Nephron progenitor cell (in vitro differentiated cells): ENCODE measurements at places on chromosomes 16 and 17.

- DNase-seq = no peak
Measured at GRCh38 chr16:71259086-71259485, 28.6 kb upstream of the HYDIN start.

- no peak for DNase-seq
Measured at GRCh38 chr16:75792771-75793492, 66.6 kb upstream of the CPHXL start.

- DNase-seq = no peak
Measured at GRCh38 chr16:29030086-29030840, 45.4 kb downstream of the LAT start.

DNA sequence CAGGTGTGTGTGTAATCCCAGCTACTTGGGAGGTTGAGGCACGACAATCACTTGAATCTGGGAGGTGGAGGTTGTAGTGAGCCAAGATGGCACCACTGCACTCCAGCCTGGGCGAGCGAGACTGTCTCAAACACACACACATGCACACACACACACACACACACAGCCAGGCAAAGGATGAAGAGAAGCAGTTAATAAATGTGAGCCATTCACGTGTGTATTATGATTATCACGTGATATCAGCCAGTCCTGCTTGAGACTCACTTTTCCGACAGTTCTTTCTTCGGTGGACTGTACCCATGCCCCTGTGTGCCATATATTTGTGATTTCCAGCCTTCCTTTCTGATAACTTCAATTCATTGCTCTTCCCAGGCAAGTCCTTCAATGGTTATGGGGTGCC, 119.3 kb downstream of the PRKCB start:
- DNase-seq = no peak

GRCh38 chr17:59839651-59840328, 53.0 kb downstream of the TUBD1 start:
- DNase-seq = no peak

DNA sequence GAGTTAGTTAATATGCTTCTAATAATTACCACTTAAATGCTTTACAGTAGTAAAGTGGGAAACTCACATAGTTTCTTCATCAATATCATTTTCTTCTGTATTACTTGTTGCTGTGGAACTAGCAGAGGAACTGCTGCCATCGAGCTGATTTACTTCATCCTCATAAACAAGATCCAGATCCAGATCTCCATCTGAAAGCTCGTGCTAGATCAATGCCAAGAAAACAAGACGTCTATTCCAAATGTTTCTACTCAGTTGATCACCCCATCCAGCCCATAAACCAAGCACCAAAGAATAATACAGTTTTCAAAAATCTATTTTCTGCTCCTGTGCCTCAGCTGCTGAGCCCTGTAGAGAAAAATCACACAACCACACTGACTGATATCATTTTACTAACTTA, 59.1 kb downstream of the TRIM37 start:
- no peak for DNase-seq

- DNase-seq = no peak
Measured at GRCh38 chr17:58351182-58351581, 819 bp downstream of the SUPT4H1 start.

DNA sequence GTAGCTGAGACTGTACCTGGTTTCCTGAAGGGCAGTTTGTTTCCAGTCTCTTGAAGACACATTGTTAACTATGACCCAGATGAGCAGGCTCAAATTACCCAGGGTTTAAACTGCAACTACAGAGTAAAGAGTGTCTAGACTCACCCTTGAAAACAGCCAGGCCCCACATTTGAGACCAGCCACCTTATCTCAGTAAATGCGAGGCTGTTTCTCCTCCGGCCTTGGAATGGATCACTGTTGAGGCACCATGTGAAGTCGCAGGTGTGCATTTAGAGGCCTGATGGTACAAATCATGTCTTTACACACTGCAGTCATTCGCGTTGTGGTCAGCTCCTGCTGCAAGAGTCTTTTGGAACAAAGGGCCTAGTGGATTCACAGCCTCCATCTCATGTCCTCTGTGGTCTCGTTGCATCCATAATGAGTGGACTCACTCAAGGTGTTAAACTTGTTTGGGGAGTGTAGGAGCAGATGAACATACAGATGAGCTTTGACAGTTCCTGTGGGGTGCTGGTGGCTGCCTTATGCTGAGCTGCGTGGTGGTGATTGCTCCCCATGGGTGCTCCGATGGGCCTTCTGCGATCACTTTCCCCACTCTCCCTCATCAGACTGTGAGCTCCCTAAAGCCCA, 18.5 kb upstream of the N4BP1 start:
- DNase-seq = no peak

DNA sequence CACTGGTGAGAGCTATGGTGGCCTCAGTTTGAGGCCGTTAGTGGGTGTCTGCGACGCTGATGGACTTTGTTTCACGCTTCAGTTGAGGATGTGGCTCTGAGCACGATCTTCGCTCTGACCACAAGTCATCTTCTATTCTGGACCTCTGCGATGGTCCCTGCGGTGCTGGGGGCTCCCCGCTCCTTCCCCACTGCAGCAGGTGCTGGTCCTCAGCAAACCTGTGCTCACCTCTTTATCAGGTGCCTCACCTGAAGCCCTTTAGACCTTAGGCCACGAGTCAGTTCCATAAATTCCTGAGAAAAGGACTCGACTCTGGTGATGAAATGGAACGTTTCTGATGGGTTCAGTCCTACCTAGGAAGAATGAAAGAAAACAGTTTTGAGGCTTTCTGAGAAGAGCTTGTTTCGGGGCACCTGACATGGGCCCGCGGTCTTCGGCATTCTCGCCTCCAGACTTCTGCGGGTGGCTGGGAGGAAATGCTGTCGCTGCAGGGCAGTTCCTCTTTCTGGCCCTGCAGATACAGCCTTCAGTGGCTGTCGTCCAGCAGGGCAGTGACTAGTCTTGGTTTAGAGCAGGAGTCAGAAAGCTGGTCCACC, 4.7 kb downstream of the KCTD5 start:
- DNase-seq = no peak

- DNase-seq = no peak
Measured at GRCh38 chr17:77763023-77763422, 195.5 kb upstream of the TNRC6C start.

GRCh38 chr17:50466371-50467113, 2.1 kb downstream of the CHAD start:
- no peak for DNase-seq

GRCh38 chr17:28338056-28338768, 2.7 kb downstream of the TNFAIP1 start:
- DNase-seq = no peak

DNA sequence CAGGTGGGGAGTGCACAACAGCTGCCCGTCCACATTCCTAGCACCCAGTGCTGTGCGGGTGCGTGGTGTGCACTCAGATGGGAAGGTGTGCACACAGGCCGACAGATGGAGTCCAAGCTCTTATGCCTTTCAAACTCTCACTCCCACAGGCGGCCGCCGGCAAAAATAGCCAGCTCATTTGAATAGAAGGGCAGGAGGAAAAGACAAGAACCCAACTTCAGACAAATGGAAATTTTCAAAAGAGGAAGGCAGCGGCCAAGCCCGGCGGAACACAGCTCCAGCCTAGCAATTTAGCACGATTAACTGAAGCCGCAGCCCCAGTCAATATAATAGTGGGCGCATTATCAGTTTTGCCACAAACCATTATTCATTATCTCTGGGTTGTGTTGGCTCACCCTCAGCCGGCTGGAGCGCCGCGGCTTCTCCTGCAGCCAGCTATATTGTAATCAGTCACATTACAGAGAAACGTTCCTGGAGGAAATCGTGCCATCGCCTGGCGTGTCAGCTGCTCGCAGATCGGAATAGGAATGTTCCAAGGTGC, 103.9 kb upstream of the SEC14L1 start:
- DNase-seq = no peak

DNA sequence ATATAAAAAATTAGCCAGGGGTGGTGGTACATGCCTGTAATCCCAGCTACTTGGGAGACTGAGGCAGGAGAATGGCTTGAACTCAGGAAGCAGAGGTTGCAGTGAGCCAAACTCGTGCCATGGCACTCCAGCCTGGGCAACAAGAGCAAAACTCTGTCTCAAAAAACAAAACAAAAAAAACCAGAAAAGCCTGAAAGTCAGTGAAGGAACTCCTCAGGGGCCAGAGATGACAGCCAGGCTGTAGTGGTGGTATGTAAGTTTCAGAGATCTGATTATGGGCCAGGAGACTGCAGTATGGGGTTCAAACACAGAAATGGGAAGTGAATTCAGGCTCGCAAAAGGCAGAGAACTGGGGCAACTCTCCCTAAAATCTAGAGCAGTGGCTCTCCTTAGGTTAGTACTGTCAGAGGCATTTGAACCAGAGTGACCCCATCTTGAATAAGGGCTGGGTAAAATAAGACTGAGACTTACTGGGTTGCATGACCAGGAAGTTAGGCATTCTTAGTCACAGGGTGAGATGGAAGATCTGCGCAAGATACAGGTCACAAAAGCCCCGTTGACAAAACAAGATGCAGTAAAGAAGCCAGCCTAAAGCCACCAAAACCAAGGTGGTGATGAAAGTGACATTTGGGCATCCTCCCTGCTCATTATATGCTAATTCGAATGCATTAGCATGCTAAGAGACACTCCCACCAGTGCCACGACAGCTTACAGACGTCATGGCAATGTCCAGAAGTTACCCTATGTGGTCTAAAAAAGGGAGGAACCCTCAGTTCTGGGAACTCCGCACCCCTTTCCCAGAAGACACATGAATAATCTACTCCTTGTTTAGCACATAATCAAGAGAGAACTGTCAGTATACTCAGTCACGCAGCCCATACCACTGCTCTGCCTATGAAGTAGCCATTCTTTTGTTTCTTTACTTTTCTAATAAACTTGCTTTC, 120.2 kb upstream of the XYLT1 start:
- no peak for DNase-seq

GRCh38 chr16:6364846-6365245, 967.8 kb upstream of the RBFOX1 start:
- no peak for DNase-seq

DNA sequence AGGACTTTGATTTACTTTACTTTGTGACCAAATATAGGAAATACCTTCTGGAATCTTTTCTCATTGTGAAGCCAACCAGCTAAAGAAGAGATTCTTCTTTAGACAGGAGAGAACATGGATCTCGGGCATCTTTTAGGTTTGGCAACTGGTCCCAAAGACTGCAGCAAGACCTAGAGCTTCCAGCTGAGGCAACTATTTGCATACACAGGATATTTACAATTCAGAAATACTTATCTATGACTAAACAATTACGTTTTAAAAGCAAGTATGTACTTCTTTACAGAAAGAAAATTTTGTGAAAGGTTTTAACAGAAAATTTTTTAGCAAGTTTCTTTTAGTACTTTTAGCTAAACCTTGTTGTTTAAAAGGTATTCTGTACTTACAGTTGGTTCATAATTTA, 106.5 kb downstream of the MAP2K4 start:
- DNase-seq = no peak

DNA sequence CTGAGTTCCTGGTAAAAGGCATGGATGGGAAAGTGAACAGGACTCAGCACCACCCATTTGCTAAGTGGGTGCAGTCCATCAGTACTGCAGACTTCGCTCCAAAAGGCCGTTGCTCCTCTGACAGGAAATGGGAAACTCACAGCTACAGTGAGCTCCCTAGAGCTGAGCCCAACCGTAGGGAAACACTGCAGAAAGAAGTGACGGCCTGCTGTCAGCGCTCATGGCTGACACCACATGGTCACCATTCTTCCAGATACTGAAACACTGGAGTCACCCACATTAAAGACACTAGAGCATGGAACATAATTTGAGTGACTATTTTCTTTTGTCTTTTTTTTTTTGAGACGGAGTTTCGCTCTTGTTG, 31.9 kb downstream of the UBE2O start:
- no peak for DNase-seq

GRCh38 chr16:22813223-22813947, 577 bp upstream of the HS3ST2 start:
- DNase-seq = peak; percentile 95

DNA sequence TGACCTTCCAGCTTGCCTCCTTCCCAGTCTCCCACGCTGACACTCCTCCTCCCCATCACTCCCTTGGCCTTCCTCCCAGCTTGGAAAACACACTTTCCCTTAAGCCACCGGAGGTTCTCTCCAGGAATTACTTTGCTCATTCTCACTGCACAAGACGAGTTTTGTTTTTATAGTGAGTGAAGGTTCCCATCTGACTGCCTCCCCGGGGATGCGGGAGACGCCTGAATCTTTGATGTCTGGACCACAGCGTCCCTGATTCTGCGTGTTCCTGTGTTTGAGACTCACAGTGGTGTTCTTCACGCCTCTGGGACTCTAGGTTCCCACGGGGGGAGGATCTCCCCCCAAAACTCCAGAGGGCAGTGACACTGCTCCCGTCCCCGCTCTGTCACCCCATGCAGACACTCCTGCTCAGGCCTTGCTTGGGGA, 2.0 kb downstream of the DNAI2 start:
- DNase-seq = no peak

- DNase-seq = no peak
Measured at GRCh38 chr17:52201767-52202519, 43.4 kb upstream of the CA10 start.

- no peak for DNase-seq
Measured at GRCh38 chr16:68090533-68090932, 5.4 kb downstream of the NFATC3 start.

DNA sequence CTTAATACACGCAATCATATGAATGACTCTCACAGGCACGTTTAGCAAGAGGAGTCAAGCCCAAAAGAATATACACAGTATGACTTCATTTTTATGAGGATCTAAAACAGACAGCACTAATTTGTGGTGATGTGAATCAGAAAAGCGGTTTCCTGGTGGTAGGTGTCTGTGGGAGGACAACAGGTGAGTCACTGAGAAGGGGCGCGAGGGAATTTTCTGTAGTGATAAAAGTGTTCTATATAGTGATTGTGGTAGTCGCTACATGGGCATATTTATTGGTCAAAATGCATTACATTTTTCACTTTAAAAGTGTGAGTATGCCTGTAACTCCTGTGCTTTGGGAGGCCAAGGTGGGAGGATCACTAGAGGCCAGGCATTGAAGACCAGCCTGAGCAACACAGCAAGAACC, 7.6 kb upstream of the TNRC6A start:
- DNase-seq = no peak

DNA sequence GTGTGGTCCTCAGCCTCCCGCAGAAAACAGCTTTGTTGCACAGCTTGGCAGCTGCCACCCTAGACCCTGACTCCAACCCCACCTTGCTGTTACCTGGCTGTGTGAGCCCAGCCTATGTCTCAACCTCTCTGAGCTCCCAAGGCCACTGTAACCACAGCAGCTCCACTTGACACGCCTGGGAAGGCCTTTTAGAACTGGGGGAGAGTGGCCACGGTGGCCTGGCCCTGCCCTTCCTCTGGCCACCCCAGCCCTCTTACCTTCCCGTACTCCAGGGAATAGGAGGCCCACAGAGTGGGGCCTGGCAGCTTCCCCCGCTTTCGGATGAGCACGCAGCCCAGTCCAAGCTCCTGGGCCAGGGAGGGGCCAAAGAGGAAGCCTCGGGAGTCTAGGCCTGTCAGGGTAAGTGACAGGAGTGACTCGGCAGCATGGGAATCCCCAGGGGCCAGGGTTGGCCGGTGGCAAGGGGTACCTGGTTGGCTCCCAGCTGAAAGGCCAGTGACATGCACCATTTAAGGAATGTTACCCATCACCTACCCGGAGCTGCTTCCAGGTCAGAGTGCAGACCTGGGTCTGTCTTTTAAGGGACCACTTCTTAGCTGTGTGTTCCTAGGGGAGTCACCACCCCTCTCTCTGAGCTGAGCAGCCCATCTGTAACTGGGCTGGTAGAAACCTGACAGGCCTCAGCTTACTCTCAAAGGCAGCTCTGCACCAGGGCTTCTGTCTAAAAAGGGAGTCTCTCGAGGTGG, 1.4 kb downstream of the APRT start:
- no peak for DNase-seq
